ENCODE measurements at places on chromosomes 1 and 21.

DNA sequence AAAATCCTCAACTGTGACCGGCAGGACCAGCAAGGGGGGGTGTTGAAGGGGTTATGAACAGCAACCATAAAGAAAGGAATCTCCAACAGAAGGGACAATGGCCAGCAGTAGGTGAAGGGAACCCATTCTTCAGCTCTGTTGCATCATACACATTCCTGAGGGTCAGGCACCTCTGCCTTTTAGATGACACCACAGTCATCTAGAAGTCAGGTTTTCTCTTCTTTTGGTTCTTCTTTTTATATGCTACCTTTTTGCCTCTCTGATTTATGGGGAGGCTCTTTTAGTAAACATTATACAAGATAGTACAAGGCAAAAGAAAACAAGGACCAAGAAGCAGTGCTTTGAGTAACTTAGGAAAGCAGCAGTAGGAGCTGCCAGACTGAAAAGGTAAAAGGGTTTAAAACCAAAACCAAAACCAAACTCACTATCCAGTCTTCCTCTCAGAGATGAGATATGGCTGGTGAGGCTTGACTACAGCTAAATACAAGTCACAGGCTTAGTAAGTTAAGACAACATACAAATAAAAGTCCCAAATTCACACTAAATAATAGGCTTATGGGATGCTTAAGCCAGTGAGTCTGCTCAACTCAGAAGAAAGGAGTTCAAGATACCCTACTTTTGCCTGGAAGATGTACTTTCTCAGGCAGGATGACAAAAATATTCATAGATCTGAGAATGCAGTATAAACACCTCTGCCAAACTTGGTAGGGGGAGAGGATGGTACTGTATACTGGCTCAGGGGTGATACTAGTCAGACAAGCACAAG lies 4.1 kb downstream of the TEX38 start:
- DNase-seq, result no peak

DNA sequence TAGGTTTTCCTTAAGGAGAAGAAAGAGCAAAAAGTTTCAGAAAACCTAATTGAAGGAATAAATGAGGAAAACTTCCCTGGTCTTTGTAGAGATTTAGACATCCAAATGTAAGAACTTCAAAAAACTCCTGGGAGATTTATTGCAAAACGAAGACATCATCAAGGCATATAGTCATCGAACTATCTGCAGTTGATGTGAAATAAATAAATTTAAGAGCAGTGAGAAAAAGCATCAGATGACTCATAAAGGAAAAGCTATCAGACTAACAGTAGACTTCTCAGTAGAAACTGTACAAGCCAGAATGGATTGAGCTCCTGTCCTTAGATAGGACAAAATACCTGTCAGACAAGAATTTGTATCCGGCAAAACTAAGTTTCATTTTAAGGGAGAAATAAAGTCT lies 569.4 kb upstream of the ADAMTS5 start:
- DNase-seq, result no peak

- no peak for DNase-seq
Observed at GRCh38 chr1:12315146-12315545, 85.3 kb downstream of the VPS13D start.

- DNase-seq, result no peak
Observed at GRCh38 chr1:212951947-212952640, 1.8 kb downstream of the VASH2 start.

- peak; percentile 58 for DNase-seq
Observed at GRCh38 chr1:111199881-111200801, at the start of gene DENND2D. DENND2D (minus strand) TSS chr1:111200646; CDS start chr1:111200459, 187 bp downstream.

Data from activated CD4-positive, alpha-beta T cell treated with anti-CD3 and anti-CD28 coated beads for 24 hours (primary cell).